ENCODE measurements at places on chromosomes 11 and 22.

GRCh38 chr11:31764766-31765165 lies 46.4 kb downstream of the PAX6 start:
- no peak for DNase-seq

- no peak for DNase-seq
Observed at GRCh38 chr22:42720263-42721044, at the start of gene A4GALT. Gene A4GALT, minus strand, starts transcription at chr22:42720870. Its CDS starts 26,919 bp downstream, at chr22:42693951.

DNA sequence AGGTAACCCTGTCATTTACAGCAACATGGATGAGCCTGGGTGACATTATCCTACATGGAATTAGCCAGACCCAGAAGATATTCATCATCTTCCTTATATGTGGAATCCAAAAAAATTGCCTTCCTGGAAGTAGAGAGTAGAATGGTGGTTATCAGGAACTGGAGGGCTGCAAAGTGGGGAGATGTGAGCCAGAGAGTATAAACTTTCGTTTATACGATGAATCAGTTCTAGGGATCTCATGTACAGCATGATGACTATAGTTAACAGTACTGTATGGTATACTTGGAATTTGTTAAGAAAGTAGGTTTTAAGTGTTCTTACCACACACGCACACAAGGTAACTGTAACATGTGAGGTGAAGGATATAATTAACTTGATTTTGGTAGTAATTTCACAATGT lies 79.1 kb downstream of the TBC1D22A start:
- no peak for DNase-seq

GRCh38 chr22:40391417-40391816 lies 21.0 kb downstream of the SGSM3 start:
- no peak for DNase-seq

- DNase-seq = no peak
Observed at GRCh38 chr11:128916681-128917080, 25.5 kb downstream of the KCNJ5 start.

- DNase-seq = no peak
Observed at GRCh38 chr22:38067028-38067415, 9.8 kb downstream of the PICK1 start.

- DNase-seq = no peak
Observed at GRCh38 chr11:73426219-73426850, 50.1 kb downstream of the RELT start.

- no peak for DNase-seq
Observed at GRCh38 chr22:40960145-40960544, 9.0 kb downstream of the RBX1 start.

GRCh38 chr11:75371949-75372876 lies 20.8 kb upstream of the ARRB1 start:
- DNase-seq = no peak

- DNase-seq = no peak
Observed at GRCh38 chr11:17531636-17532113, 12.5 kb downstream of the USH1C start.

DNA sequence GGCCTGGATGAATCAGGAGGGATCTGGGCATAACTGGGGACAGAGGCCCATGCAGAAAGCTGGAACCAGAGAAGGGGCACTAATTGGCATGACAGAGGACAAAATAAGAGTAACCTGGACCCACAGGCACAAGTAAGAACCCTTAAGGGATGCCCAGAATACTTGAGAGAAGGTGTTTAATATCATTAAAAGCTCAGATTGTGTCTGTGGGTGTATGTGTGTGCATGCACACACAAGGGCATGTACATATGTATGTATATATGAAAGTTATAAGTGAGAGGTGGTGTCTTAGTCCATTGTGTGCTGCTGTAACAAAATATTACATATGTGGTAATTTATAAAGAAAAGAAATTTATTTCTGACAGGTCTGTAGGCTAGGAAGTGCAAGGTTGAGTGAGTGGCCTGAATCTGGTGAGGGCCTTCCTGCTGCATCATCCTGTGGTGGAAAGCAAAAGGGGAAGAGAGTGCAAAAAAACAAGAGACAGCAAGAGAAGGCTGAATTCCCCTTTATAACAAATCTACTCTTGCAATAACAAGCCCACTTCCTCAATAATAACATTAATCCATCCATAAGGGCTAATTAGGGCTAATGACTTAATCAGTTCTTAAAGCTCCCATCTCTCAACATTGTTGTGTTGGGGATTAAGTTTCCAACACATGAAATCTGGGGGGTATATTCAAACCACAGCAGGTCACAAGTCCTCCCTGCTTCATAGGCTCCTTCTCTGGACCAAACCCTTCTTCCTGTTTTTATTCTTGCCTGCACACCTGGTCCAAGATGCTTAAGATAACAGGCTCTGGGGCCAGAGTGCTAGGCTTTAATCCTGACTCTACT lies 68.3 kb upstream of the POU2AF2 start:
- DNase-seq = no peak

DNA sequence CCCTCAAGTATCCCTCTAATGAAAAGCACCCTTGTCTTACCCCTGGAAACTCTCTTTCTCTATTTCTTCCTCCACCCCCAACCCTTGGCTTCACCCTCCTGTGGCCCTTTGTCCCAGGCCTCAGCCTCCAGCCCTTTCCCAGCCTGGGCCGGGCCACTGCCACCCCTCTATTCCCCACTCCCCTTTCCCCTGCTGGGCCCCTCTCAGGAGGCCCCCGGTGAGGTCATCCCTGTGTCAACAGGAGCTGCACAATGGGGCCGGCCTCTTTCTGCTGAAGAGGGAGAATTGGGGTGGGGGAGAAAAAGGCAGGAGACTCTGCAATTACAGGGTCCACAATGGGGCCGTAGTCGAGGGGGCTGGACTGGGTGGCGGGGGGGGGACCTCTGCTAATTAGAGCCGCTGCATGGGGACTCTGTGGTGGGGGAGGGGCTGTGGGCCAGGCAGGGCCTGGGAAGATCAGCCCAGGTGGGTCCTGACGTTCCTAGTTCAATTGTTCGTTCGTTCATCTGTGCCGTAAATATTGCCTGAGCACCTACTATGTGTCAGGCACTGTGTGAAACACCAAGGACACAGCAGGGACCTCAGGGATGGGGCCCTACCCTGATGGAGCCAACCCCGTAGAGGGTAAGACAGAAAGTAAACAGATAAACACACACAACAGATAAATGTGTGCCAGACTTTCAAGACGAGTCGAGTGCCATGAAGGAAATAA lies 18.5 kb upstream of the MPPED1 start:
- DNase-seq = no peak

DNA sequence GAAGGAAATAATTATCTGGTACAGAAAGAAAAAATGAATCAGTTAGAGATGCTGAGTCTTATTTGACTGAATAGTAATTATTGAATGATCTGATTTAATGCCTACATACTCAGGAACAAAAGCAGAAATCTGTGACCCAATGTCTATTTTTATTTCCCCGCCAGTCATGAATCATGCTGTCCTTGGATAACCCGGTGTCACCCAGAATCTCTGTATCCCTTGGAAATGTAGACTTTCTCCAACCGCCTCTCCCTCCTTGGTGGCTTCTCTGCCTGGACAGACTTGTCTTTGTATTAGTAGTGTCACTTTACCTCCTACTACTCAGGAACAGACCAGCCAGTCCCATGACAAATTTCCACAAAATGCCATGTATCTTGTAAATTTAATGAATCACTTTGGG lies 173.3 kb upstream of the PDGFD start:
- no peak for DNase-seq

GRCh38 chr22:23381661-23382427 lies 198.2 kb downstream of the IGLL1 start:
- no peak for DNase-seq

Measured in stimulated activated CD8-positive, alpha-beta memory T cell treated with anti-CD3 and anti-CD28 coated beads, Interleukin-2, amount 100 ng/mL, for 1 hour (primary cell).